Fibroblast of skin of abdomen (primary cell): ENCODE measurements at places on chromosomes 1 and 21.

- peak; percentile 92 for DNase-seq
Observed at GRCh38 chr1:59128784-59129227, 168.1 kb upstream of the FGGY start.

DNA sequence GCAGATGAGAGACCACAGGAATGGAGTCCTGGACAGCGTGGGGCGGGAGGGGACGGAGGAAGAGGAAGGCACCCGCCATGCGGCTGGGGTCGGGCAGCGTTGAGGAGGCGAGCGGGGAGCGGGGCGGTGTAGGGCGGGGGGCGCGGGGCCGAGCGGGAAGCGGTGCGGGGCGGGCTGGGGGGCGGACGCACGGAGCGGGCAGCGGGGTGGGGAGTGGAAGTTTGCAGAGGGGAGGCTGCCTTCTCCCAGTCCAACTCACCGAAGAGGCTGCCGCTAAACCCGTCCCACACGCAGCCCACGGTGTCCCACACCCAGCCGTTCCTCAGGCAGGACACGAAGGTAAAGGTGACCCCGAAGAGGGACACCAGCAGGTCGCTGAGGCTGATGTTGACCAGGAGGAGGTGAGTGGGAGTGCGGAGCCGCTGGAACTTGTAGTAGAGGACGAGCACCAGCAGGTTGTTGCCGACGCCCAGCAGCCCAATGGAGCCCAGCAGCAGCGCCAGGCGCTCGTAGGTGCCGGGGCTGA lies 483 bp downstream of the CHML start:
- DNase-seq = peak; percentile 38

DNA sequence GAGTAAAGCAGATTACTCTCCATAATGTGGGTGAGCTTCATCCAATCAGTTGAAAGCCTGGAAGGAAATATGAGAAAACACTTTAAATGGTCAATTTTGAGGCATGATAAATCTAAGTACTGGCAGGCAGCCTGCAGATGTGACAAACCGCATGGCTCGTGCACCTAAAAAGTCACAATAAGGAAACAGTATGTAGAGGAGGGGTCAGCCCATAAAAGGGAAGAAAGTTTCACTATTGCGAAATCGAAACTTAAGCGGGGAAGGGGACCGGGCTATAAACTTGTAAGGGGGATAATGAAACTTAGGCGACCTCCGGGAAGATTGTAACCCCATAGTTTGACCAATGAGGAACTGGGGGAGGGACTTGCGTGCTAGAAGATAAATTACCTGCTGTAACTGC lies 109.8 kb downstream of the PLPPR4 start:
- DNase-seq = no peak

DNA sequence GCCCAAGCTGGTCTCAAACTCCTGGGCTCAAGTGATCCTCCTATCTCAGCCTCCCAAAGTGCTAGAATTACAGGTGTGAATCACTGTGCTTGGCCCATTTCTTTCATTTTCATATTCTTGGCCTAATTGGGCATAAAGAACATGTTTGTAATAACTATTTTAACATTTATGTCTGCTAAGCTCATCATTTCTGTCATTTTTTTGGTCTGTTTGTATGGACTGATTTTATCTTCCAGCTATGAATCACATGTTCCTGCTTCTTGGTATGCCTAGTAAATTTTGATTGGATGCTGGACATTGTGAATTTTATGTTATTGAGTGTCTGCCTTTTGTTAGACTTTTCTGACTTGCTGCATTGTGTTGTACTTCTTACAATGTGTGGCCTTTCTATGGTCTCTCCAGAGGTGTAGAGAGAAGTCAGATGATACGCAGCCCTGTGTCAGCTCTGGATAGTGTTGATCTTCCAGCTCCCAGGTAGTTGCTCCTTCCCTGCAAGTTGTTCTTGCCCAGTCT lies 39.0 kb upstream of the PPM1J start:
- no peak for DNase-seq

DNA sequence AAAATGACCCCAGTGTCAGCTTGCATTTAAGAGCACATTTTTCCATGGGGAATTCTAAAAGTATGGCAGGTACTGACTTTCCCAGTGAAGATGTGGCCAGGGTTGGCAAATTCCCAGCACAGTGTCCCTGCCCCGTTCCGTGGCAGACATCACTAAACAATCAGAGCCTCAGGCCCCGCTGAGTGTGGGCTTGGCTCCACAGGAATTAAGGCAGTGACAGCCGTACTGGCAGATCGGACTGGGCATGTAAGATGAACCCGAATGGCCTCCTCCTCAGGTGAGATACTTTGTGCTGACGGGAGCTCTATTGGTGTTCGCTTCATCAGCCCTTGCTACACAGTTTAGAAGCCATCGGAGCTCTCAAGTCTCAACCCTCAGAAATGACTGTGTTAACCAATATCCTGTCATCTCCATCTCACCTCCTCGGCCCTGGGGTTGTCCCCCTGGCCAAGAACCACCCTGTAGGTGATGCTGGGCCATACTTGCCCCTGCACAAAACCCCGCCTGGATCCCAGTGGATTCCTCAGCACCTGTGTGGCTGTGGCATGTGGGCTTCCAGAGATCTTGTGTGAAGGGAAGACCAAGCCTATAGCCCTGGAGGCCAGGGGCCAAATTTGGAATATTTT lies 29.0 kb upstream of the ABCG1 start:
- no peak for DNase-seq

- no peak for DNase-seq
Observed at GRCh38 chr1:162197041-162197531, 127.6 kb downstream of the NOS1AP start.

- peak; percentile 70 for DNase-seq
Observed at GRCh38 chr1:59502009-59502691, 205.3 kb downstream of the FGGY start.

GRCh38 chr1:31688233-31688918 lies 15.4 kb downstream of the COL16A1 start:
- no peak for DNase-seq

GRCh38 chr1:235820061-235820460 lies 46.6 kb downstream of the LYST start:
- DNase-seq = no peak

DNA sequence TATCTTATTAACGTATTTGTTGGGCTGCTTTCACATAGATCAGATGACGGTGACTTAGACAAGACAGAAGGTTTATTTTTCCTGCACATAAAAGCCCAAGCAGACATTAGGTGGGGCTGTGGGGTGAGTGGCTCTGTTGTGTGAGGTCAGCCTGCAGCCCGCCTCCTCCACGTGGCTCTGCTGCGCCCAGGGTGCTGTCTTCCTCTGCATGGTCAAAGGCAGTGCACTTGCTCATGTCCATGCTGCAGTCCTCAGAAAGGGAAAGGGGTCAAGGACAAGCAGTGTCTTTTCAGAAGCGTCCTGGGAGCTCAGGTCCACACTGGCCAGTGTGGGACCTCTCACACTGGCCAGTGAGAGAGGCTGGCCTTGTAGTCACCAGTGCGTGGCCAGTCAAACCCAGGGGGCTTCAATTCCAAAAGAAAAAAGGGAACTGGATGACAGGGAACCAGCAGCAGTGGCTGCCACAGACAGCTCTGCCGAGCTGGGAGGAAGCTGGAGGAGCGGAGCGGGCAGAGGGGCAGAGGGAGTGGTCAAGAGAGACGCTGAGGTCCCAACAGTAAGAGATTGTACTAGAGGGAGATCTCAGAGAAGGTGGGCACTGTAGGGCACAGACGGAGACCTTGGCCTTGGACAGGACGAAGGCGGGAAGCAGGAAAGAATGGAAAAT lies 35.9 kb upstream of the SLC45A1 start:
- DNase-seq = no peak

DNA sequence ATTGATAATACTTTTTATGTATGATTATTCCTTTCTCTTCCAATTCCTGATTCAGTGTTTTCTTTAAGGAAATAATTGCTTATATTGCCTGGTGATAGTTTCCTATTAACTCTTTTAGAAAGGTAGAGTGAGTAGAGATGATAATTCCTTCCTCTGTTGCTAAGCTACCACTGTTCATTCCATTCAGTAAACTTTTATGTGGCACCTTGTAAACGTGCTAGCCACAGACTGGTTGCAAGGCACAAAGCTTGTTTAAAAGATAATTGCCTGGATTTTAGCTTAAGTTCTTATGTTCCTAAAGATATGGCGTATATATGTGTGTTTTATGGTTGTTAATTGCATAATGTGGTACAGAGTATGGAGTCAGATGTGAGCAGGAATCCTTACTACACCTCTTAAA lies 3.2 kb downstream of the ZFYVE9 start:
- DNase-seq = no peak

DNA sequence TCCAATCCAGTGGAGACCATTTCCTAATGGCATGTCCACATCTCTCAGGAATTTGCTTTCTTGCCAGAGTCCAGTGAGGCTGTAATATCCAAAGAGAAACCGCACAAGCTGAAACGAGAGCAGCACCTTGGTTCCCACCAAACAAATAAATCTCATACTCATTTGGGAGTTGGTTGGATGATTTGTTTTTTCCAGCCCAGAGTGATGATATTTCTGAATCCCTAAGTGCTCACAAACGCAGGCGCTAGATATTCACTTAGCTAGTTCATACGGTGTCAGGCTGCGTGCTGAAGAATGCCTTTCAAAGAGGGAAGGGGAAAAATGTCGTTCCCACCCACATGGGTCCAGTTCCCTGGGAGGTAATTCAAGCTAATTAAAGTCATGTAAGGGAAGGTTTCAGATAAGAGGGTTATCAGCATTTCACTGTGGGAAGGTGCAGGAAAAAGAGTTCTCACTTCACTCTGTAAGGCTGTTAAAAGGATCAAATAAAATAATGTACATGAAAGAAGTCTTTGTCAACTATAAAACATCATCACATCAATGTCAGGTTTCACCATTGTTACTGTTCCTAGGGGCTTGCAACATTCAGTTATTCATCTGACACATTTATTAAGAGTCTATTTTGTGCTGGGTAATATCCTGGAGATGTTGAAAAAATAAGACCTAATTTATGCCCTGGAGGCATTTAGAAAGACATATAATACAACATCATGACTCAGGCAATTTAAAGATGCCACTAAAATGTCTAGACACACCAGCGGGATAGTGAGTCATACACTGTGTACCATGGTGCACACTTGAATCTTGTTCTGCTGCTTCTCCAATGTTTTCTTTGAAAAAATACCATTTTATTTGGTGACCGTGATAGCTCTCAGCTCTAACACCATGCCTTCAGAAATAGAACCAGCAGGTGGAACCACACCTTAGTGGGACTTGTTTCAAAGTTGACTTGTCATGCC lies 19.3 kb downstream of the DPT start:
- peak; percentile 97 for DNase-seq

GRCh38 chr1:23908453-23909341 lies 4.5 kb downstream of the CNR2 start:
- DNase-seq = no peak

DNA sequence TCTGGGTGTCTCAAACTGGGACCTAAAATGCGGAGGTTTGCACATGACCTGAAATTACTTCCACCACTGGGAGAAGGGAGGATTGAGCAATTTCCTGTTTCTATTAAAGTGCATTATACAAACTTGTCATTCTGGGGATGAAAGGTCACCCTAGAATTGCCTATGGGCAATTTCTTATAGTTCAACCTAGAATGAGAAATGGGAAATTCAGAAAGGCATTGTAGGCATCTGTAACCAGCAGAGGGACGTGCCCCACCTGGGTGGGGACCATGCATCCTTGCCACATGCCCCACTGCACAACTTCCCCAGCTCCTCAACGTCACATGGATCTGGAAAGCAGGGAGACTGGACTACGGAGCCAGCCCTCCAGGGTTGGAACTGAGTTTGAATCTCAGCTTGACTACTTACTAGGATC lies 47.0 kb downstream of the MRPL39 start:
- DNase-seq = no peak

DNA sequence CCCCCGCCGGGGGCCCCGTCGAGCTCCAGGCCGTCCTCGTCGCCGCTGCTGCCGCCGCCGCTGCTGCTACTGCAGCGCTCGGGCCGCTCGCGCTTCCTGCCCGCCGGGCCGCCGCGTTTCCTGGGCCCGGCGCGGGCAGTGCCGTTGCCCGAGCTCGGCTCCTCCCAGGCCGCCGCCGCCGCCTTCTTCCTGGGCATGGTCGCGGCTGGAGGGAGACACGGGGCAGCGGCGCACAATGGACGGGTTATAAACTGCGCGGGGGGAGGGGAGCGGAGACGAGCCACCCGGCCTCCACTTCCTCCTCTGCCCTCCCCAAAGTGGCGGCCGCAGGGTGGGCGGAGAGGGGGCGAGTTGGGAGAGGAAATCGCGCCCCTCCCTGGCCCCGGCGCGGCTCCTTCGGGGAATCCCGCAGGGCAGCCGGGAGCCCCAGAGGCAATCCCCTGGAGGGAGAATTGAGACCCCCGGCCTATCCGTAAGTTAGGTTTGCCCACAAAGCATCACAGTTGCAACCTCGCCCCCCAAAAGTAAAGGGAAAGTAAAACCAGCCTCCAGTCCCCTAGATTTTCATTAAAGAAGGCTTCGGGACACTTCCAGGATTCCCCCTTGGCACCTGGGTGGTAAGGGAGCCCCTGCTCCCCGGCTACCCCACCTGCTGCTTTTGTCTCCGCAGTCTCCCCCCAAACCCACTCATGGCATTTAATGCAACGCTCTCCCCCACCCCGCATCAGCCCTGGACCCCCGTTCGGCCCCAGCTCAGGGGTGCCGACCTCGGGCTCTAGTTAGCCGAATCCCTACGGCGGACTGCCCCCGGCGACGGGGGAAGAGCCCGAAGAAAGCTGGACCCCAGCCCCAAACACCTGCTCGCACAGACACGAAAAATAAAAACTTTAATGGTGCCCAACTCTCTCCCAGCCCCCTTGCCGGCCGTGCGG lies 893 bp downstream of the RCC2 start:
- DNase-seq = peak; percentile 58

DNA sequence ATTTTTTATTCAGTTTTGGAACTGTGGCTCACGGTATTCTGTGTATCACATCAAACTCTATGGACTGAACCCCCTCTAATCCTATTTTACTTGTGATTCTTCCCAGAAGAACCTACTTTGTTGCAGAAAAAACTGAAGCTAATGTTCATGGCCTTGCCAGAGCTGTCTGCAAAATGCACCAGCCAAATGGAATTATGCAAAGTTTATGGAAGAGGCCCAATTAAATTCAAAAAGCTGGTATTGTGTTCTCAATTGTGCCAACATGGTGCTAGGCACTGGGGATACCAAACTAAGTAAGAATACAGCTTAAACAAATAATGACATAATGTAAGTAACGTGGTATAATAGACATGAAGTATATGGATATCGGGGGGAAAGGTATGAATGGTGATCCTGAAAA lies 273.8 kb upstream of the DUSP10 start:
- no peak for DNase-seq

DNA sequence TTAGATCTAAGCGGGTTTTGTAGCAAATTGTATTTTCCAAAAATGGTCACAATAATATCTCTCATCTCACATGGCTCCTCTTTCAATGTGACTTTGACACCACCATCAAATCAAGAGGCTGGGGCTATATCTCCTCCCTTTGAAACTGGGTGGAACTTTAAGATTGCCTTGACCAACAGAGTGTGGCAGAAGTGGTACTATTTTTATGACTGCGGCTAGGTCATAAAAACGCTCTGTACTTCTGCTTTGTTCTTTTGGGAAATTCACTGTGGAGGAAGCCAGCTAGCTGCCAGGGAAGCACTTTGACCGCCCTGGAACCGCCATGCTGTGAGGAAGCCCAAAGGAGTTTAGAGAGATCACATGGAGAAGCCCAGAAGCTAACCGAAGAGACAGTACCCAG lies 50.7 kb upstream of the ACOT11 start:
- no peak for DNase-seq
